Activated T-cell treated with anti-CD3 and anti-CD28 coated beads, Interleukin-2, amount 50 U/mL, for 24 hours (primary cell): ENCODE measurements at places on chromosomes 7 and 10.

GRCh38 chr10:90179696-90180407 lies 478.5 kb downstream of the KIF20B start:
- no peak overlapping the region for H3K27ac ChIP-seq
- no peaks in the 10 kb centered on the region for H3K4me1 ChIP-seq
- H3K27me3 ChIP-seq, result no peaks in the 10 kb centered on the region
- no peaks in the 10 kb centered on the region for H3K36me3 ChIP-seq
- no peak for DNase-seq

- no peak for DNase-seq
- H3K36me3 ChIP-seq, result peaks cover 23% of the 10 kb centered on the region
- H3K4me1 ChIP-seq, result peaks cover 75% of the 10 kb centered on the region
- H3K27ac ChIP-seq, result peak overlapping the region; percentile 93
- no peaks in the 10 kb centered on the region for H3K27me3 ChIP-seq
- H3K4me3 ChIP-seq, result peak overlapping the region; percentile 89
Observed at GRCh38 chr7:148701414-148701813, 2.7 kb downstream of the CUL1 start.

DNA sequence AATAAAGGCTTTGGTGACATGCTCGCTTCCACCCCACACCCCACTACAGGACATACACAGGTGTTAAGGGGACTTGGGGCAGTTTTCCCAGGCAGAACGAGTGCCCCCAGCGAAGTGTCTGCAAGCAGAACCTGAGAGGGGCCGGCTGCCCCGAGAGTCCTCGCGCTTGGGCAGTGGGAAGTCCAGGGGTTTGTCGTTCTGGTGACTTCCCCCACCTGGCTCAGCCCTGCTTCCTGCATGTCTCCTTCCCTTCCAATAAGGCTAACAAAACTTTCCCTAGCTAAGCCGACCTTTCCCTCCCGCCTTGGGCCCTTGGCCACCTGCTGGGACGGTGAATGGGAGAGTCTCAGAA lies 916 bp downstream of the VWA2 start:
- no peak overlapping the region for H3K4me3 ChIP-seq
- peaks cover 8% of the 10 kb centered on the region for H3K4me1 ChIP-seq
- no peak for DNase-seq
- H3K27me3 ChIP-seq, result peaks cover 89% of the 10 kb centered on the region

- no peaks in the 10 kb centered on the region for H3K36me3 ChIP-seq
- peaks cover 11% of the 10 kb centered on the region for H3K4me1 ChIP-seq
- DNase-seq, result no peak
- no peak overlapping the region for H3K27ac ChIP-seq
- peaks cover 82% of the 10 kb centered on the region for H3K27me3 ChIP-seq
- no peak overlapping the region for H3K4me3 ChIP-seq
Observed at GRCh38 chr7:42232275-42232674, 4.7 kb downstream of the GLI3 start.

DNA sequence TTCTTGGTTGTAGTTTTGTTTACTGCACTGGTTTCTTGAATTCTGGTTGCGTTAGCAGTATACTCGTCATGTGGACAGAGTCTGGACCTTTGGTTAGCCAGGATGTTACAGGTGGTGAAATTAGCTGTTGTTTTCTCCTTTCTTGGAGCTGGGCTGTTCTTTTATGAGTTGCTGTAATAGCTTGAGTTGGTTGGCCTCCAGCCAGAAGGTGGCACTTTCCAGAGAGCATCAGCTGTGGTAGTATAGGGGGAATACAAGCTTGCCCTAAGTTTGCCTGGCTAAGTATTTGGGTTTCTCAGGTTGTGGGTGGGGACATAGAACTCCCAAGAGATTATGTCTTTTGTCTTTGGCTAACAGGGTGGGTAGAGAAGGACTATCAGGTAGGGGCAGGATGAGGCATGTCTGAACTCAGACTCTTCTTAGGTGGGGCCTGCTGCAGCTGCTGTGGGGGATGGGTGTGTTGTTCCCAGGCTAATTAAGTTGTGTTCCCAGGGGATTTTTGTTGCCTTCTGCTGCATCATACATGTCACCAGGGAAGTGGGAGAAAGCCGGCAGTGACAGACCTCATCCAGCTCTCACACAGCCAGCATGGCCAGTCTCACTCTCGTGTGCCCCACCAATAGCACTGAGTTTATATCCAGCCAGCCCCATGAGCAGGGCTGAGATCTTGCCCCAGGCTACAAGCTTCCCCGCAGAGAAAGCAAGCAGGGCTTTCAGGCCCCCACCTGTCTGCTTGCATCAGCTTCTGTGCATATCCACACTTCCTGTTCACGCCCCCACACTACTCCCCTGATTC lies 246.7 kb upstream of the TPK1 start:
- no peaks in the 10 kb centered on the region for H3K36me3 ChIP-seq
- no peaks in the 10 kb centered on the region for H3K4me1 ChIP-seq

DNA sequence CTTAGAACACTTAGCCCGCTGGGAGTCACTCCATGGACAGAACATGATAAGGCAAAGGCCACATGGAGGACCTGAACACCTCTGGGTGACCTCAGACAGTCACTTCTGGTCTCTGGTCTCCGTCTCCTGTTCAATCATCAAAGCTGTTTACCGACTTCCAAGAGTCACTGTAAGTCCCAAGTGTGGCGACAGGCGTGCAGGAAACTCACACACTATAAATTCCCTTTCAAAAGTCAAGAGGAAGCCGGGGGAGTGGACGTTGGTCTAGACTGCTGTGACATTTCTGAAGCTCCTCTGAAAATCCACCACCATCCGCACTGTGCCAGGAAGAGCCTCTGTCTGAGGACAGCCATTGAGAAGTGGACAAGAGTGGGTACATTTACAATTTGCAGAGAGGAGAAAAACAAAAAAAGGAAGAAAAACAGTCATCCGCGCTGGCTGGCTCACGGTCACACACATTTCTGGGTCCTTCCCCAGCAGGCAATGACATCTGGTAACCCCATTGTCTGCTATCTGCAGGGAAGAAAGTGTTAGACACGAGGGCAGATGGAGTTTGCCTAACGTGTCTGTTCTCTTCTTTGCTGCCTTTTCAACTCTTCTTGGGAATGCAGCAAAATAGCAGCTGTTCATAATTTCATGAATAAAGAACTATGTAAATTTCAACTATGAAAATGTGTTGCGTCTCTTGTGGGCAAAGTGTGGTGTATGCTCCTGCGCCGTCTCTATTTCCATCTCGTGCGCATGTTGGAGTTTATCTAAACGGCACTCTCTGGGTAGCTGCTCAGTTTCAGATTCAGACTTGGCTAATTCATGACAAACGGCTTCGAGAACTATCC lies 32.9 kb upstream of the CUX1 start:
- peaks cover 4% of the 10 kb centered on the region for H3K4me1 ChIP-seq
- H3K27ac ChIP-seq, result no peak overlapping the region
- peaks cover 8% of the 10 kb centered on the region for H3K27me3 ChIP-seq
- H3K36me3 ChIP-seq, result no peaks in the 10 kb centered on the region
- H3K4me3 ChIP-seq, result no peak overlapping the region

DNA sequence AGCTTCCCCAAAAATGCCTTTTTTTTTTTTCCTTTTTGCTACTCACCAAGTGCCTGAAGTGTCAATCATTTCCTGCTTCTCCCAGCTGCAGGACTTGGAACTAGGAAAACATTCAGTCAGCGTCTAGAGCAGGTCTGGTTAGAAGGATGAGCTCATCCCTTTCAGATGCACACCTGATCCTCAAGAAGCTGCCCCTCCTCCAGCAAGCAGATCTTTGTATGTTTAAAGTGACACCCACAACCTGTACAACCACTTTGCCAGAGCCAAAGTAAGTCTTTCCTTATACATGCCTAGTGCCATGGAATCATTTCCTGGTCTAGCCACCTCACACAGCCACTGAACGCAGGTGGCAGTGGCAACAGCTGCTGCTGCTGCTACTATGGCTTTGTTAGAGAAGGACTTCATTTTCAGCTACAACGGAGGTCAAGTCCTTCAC lies 10.4 kb upstream of the USP54 start:
- DNase-seq, result no peak
- H3K27me3 ChIP-seq, result no peaks in the 10 kb centered on the region
- no peaks in the 10 kb centered on the region for H3K4me1 ChIP-seq
- H3K4me3 ChIP-seq, result no peak overlapping the region

- no peak overlapping the region for H3K4me3 ChIP-seq
- H3K27me3 ChIP-seq, result peaks cover 60% of the 10 kb centered on the region
- no peak for DNase-seq
- H3K27ac ChIP-seq, result no peak overlapping the region
Observed at GRCh38 chr7:22728401-22729029, 1.5 kb downstream of the IL6 start.

GRCh38 chr7:150736864-150737263 lies 354 bp upstream of the GIMAP5 start:
- H3K4me1 ChIP-seq, result peaks cover 79% of the 10 kb centered on the region
- peak overlapping the region; percentile 86 for H3K4me3 ChIP-seq
- peak overlapping the region; percentile 97 for H3K27ac ChIP-seq

- H3K27ac ChIP-seq, result no peak overlapping the region
- H3K27me3 ChIP-seq, result no peaks in the 10 kb centered on the region
- no peak overlapping the region for H3K4me3 ChIP-seq
Observed at GRCh38 chr10:102527546-102527945, 23.8 kb downstream of the SUFU start.

- DNase-seq, result no peak
- no peaks in the 10 kb centered on the region for H3K36me3 ChIP-seq
- no peak overlapping the region for H3K27ac ChIP-seq
- no peaks in the 10 kb centered on the region for H3K4me1 ChIP-seq
- H3K4me3 ChIP-seq, result no peak overlapping the region
Observed at GRCh38 chr7:138067774-138068173, 8.5 kb upstream of the AKR1D1 start.

DNA sequence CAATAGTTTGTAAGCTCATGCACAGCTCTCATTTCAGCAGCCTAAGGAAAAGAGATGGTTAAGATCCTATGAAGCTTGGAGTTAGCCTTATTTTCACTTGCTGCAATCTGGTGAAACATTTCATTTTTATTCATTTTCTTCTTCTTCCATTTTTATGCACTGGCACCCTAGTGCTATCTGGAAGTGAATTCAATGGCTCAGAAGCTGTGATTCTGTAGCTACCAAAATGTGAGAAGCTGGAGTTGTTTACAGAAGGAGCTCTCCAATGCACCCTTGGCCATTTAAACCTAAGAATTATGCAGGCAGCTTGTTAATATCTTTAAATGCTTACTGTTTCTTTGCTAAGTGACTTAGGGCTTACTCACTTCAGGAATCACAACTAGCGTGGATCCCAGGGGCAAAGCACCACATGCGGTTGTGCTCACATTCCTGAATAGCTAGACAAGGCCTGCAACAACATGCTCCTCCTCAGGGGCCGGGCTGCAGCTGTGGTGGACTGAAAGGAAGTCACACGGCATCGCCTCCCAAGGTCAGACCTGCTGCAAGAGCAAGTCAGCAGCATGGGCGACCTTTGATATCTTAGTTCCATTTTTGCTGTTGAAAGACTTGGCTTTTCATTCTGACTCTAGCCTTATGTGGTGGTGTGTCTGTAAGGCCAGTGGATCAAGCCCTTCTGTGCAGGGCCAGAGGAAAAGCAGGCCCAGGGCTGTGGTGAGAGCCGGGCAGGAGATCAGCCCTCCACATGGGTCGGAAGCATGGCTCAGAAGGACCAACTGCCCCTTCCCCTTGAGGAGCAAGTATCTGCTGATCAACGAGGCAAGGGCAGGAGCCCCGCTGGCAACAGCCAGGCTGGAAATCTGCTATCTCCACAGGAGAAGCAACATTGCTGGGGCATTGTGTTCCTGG lies 91.9 kb upstream of the MBL2 start:
- no peaks in the 10 kb centered on the region for H3K4me1 ChIP-seq
- no peak overlapping the region for H3K27ac ChIP-seq
- H3K4me3 ChIP-seq, result no peak overlapping the region
- no peak for DNase-seq

- no peaks in the 10 kb centered on the region for H3K36me3 ChIP-seq
- DNase-seq, result no peak
- H3K27me3 ChIP-seq, result peaks cover 18% of the 10 kb centered on the region
- H3K4me3 ChIP-seq, result no peak overlapping the region
Observed at GRCh38 chr7:1609023-1609422, 39.2 kb upstream of the PSMG3 start.

DNA sequence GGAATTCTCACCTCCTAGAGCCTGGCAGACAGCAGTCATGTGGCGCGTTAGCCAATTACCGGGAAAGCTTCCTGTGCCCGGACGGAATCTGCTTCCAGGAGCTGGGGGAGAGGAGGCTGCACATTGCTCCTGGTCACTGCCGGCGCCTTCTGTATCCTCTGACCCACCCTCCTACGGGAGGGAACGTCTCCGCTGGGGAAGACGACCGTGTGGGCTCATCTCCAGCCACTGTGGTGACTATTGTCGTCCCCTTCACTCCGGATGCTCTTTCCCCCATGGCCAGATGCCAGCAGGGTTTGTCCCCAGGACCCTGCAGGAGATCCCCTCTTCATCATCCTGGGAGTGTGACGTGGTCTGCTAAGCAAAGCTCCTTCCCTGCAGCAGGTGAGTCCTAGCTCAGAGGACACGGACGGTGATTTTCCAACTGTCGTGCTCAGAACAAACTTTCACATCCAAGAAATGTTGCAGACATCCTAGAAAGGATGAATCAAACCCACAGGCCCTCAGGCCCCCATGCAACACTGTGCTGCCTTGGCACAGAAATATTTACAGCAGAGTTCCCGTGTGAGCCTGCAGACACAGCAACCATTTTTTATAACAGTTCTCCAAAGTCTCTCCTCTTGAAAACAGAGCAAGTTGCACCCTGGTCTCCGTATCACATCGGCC lies 29.6 kb upstream of the FAM20C start:
- peaks cover 43% of the 10 kb centered on the region for H3K27me3 ChIP-seq
- no peaks in the 10 kb centered on the region for H3K4me1 ChIP-seq
- H3K4me3 ChIP-seq, result no peak overlapping the region
- no peaks in the 10 kb centered on the region for H3K36me3 ChIP-seq
- no peak for DNase-seq

- no peak overlapping the region for H3K27ac ChIP-seq
- H3K4me3 ChIP-seq, result no peak overlapping the region
- no peak for DNase-seq
- H3K36me3 ChIP-seq, result no peaks in the 10 kb centered on the region
Observed at GRCh38 chr7:118615-119391, 73.6 kb upstream of the FAM20C start.

- H3K4me3 ChIP-seq, result no peak overlapping the region
- peaks cover 37% of the 10 kb centered on the region for H3K4me1 ChIP-seq
- peak overlapping the region; percentile 71 for H3K27ac ChIP-seq
Observed at GRCh38 chr7:44767134-44767911, 18.7 kb downstream of the ZMIZ2 start.

- no peak for DNase-seq
- peaks cover 16% of the 10 kb centered on the region for H3K27me3 ChIP-seq
- peaks cover 29% of the 10 kb centered on the region for H3K4me1 ChIP-seq
- no peak overlapping the region for H3K27ac ChIP-seq
- H3K36me3 ChIP-seq, result no peaks in the 10 kb centered on the region
Observed at GRCh38 chr7:6234384-6234783, 38.0 kb downstream of the CYTH3 start.

DNA sequence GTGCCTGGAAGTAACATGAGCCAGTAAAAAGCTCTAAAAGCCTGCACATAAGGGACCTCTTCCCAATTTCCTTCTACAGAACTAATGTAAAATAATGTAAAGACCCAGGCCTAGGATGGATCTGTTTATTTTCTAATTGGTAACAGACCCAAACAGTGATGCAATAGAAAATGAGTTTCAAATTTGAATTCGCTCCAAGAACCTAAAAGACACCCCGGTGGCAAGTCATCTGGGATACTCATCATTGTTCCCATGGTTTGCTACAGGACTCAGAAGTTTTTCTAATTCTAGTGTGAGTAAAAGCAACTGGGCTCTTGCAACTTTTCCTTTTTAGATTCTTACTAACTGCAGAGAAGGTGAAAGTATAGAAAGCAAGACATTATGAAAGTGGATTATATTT lies 271.3 kb upstream of the CACNA2D1 start:
- no peaks in the 10 kb centered on the region for H3K36me3 ChIP-seq
- H3K4me3 ChIP-seq, result no peak overlapping the region
- no peaks in the 10 kb centered on the region for H3K27me3 ChIP-seq
- no peak overlapping the region for H3K27ac ChIP-seq
